T-helper 2 cell (primary cell): ENCODE measurements at places on chromosomes 6 and 20.
A peak's percentile ranks its signal among the peaks of the same experiment; 100 is the strongest.

DNA sequence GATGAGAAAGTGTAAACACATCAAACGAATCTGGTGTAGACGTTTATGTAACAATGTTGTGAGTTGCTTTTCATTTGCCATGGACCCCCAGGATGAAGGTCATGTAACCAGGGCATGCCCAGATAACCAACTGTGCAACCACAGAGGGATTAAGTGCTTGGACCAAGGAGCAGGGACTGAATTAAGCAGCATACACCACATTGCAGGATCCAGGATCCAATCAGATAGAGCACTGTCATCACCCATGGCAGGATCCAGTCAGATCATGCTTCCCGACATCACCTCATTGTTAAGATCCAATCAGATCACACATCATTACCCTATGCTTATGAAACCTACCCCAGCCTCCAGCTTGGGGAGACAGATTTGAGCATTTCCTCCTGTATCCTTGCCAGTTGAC is 74.3 kb upstream of the RCAN2 start:
- DNase-seq, result no peak

GRCh38 chr6:27176523-27177484 is 70.7 kb upstream of the PRSS16 start:
- peak; percentile 36 for DNase-seq

DNA sequence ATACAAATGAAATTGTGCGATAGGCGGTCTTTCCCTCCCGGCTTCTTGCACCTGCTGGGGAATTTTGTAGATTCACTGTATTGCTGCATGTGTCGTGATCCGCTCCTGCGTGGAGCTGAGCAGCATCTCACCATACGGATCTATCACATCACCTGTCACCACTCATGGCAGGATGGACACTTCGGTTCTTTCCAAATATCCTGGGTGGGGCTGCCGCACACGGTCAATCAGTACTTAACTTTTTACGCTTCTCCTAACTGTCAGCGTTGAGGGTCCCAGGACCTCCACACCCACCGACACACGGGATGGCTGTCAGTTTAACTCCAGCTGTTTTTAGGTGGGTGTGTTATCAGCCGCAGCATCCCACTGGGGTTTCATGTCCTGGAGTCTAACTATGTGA is 19.2 kb downstream of the TAF4 start:
- DNase-seq, result no peak

- no peak for DNase-seq
These were observed 19.6 kb downstream of the TTPAL start for GRCh38 chr20:44495257-44495656.

GRCh38 chr6:160368670-160369069 is 20.5 kb downstream of the SLC22A3 start:
- DNase-seq, result no peak

GRCh38 chr6:70663881-70664466 is 3.7 kb upstream of the SMAP1 start:
- DNase-seq, result no peak

DNA sequence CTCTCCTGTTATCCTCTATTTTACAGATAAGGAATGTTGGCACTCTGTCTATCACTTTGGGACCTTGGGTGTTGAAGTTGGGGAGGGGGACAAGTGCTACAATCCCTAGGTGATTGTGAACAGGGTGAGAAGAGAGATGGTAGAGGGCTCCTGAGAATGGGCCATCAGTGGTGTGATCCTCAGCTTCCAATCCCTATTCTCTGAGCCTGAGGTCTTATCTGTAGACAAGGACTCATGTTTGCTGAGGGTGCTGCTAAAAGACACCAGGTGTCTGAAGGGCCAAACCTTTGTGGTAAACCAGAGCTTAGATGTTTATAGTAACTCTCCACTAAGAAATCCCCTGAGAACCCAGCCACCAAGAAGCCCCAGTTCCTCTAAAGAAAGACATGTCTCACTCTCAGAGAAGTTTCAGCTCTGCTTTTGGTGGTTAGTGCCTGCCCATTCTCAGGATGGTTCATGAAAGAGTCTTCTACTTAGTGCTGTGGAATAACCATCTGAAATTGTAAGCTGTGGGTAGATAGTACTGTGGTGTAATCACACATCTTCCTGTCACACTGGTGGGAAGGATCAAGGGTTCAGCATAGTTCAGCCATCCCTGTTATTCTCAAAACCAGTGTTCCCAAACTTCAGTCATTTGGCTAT is 58.2 kb upstream of the IL20RA start:
- DNase-seq, result peak; percentile 49
